ENCODE measurements at places on chromosomes 1 and 21.
A peak's percentile ranks its signal among the peaks of the same experiment; 100 is the strongest.

DNA sequence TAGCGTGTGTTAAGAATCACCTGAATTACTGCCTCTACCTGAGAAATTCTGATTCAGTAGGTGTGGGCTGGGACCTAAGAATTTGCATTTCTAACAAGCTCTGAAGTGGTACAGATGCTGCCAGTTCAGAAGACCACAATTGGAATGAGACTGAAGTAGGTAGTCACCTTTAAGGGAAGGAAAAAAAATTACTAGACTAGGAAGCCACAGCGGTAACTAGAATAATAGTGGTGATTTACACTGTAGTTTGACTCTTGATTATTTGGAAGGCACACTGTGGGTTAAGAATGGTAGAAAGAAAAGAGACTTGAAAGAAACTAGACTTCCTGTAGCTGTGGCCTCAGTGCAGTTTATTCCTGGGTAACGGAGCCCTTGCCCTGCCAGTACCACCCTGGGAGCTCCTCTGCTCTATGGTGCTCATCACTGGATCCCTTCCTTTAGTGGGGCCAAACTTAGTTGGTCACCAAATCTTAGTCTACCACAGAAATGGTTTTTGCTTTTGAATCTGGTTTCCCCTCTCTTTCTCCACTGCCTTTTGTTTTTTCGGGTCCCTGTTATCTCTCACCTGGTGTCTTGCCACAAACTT is 43.6 kb downstream of the ARID1A start:
- DNase-seq = no peak

DNA sequence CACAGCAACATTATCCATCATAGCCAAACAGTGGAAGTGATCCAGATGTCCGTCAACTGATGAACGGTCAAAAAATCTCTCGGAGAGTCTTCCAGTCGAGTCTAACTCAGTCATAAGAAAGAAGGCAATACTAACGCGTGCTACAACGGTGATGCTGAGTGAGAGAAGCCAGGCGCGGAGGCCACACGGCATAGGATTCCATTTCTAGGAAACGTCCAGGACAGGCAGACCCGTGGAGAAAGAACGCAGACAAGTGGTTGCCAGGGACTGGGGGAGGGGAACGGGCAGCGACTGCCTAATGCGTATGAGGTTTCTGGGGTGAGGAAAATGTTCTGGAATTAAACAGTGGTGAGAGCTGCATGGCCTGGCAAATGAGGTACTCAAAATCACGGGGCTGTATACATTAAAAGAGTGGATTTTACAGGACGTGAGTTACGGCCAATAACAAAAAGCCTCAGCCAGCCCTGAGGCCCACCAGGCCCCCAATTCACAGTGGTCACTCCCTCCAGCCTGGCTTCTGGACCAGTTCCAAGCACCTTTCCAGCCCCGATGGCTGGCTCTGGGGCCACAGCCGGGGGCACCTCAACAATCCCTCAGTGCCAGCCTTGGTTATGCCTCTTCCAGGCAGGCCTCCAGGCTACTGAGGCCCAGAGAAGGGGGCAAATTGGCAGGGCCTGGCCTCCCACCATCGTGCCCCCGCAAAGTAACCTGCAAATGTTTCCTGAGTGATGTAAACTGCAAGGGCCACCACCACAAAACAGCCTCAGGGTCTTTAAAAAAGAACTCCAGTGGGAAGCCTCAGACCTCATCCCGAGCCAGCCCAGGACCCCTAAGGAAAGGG is 3.4 kb downstream of the WNT9A start:
- DNase-seq = no peak

DNA sequence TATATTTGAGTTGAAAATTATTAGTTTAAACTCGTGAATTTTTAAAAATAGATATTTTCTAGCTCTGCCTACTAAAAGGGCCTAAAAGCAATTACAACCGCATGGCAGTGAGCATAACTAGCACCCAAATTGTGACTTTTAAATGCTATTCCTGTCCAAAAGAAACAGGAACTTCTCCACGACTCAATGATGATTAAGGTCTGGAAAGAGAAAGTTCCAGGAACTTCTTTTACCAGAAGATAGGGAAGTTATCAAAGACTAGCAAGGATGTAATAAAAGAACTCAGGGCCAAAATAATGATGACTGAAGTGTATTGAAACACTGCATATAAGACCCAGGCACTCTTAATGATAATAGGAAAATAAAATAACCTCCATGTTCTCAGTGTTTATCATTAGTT is 313.0 kb downstream of the PLPP3 start:
- no peak for DNase-seq

DNA sequence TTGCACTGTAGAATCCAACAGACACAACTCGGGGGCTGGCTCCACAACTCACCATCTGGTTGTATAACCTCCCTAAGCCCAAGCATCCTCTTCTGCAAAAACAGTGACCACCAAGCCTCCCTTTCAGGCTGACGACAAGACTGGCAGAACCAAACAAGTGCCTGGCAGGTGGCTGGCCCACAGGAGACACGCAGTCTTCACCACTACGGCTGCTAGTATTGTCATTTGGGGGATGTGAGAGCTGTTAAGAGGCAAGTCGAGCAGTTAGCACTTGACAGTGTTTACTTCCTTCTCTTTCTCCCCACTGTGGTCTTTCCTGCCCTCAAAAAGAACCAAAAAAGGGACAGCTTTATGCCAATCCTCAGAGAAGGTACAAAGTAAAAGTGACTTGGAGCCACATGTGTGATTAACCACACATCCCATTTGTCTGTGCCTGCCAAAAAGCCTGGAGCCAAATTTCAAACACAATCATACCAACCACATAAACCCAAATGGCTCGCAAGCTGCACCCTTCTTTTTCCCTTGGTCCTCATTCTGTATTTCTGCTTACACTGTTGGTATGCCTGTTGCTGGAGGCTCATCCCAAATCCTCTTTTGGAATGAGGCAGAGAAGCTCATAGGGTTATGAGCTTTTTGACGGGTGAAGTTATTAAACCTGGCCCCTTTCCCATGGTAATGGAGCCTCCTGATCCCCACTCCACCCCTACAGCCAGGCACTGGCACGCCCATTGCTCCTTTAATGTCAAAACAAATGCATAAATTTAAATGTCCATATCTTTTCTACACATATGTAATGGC is 94.1 kb downstream of the TGFBR3 start:
- no peak for DNase-seq

GRCh38 chr1:94803517-94804441 is 16.4 kb upstream of the SLC44A3 start:
- DNase-seq = peak; percentile 52

GRCh38 chr1:22903113-22903512 is 69.6 kb downstream of the LACTBL1 start:
- DNase-seq = no peak

DNA sequence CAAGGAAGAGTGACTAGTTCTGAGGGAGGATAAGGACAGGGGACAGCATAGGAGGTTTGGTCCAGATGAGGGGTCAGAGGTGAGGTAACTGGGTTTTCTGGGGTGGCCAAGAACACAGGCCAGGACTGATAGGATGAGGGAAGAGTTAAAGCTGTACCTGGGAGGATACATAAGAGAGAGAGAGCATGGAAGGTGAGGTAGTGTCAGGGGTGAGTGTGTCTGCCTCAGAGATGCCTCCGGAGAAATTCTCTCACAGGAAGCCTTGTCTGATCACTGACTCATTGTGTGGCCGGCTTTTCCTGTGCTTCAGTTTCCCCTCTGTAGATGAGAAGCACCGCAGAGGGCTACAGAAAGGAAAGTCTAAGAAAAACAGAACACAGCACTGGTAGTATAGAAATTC is 40.2 kb downstream of the FASLG start:
- no peak for DNase-seq

DNA sequence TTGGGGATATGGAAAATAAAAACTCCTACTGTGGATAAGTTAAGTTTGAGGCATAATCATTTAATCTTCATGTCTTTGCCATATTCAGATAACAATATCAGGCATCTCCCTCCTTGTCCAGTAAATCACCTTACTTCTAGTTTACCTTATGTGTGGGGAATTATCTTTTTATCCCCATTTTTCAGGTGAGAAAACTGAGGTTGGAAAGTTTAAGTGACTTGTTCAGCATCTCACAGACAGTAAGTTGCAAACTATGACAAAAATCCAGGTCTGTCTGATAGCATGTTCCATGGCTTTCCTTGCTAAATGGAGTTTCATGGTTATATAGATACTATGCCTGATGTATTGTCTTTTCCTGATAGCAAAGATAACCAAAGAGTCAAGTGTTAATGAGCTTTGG is 79.7 kb downstream of the TMEM200B start:
- DNase-seq = no peak
